ENCODE measurements at places on chromosomes 3 and 15.

DNA sequence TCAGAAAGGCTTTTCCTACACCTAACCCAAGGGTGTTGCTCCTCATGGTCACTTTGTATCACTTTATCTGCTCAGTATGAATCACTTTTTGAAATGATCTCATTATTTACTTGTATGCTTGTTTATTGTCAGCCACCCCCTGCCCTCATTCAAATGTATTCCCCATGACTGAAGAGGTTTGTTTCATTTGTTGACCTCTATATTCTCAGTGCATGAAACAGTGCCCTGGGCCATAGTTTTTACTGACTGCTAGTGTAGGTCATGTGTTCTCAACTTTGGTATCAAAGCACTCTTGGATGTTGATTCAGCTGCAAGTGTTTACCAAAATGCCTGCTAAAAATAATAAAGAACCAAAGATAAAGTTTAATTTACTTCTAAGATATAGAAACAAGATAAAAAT lies 381.7 kb upstream of the ARPP21 start:
- no peak for DNase-seq

GRCh38 chr3:71304684-71305083 lies 278.8 kb downstream of the FOXP1 start:
- DNase-seq, result peak; percentile 52

DNA sequence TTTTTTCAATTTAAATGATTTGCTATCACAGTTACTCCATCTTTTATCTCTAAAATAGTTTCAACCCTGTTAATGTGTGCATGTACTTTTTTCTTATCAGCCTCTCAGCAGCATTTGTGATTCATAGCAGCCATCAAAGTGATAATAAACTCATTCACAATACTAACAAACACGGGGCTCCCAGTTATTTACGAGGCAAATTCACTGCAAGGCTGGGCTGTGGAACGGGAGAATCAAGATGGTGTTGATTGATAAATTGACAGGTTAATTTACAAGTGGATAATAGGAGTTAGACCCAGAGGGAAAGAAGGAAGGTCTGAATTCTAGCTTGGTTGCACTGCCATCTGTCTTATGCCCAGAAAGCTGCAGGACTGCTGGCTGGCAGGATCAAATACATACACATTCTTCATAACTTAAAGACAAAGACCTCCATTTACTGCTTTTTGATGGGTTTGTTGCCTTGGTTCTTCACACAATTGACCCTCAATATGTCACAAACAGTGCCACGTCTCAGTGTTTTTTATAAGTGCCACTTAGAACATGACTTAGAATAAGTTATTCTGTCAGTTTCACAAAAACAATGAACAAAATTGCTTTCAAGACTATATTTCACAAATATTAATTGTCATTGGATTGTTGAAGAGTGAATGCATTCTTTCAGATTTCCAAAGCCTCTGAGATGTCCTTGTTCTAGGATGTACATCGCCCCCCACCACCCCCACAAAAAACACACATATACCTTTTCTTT lies 562.8 kb downstream of the NR2F2 start:
- peak; percentile 65 for DNase-seq

GRCh38 chr15:62469874-62470688 lies 305.0 kb upstream of the C2CD4B start:
- peak; percentile 39 for DNase-seq

DNA sequence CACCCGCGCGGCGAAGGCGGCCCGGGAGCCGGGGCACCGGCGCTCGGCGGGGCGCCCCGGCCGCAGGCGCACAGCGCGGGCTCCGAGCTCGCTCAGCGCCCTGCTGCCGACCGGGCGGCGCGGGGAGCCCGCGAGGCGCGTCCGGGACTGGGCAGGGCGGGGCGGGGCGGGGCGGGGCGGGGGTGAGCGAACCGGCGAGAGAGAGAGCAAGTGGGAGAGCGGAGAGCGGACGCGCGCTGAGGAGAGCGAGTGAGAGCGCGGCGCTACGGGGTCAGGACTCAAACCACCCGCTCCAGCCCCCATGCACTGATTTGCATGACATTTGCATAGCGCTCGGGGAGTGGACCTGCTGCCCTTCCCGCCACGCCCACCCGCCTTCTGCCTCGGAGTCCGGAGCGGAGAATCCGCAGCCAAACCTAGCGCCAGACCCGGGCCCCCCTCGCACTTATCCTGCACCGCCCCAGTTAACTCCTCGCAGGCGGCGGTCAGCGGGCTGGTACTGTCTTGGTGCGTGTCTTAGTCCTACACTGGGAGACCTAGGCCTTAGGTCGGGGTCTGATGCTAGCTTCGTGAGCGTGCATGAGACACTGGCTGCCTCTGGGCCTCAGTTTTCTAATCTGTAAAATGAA lies at the start of gene MYLK:
TSS of gene MYLK (minus strand) at position 130 of the 629 bp plus-strand sequence. CDS start 90,491 bp downstream, outside the sequence.
- peak; percentile 20 for DNase-seq

DNA sequence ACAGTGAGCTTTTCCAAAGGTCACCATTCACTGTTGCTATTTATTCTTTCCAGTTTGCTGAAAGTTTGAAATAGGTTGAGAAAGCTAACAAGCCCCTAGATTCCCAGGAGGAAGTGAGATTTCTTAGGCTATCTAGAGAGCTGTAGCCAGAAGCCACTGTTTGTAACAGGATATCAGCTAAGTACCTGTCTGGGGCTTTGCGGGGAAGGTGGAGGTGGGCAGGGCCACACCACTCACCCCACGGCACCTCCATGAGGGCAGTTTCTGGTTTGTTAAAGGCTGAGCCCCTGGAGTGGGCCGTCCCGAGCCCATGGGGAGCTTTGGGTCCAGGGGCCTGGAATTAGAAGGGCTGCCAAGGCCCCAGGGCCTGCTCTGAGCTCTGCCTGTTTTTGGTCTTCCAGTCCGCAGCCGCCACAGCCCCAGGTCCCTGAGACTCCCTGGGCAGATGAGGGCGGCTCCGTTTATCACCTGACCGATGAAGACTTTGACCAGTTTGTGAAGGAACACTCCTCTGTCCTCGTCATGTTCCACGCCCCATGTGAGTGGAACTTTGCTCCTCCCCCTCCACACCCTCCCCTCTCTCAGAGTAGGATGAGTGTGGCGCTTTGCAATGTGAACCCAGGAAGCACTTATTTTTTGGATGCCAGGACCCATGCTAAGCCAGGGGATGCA lies 63.4 kb downstream of the PDIA5 start:
- no peak for DNase-seq

- DNase-seq, result no peak
Observed at GRCh38 chr3:190252080-190252479, 70.2 kb downstream of the CLDN1 start.

DNA sequence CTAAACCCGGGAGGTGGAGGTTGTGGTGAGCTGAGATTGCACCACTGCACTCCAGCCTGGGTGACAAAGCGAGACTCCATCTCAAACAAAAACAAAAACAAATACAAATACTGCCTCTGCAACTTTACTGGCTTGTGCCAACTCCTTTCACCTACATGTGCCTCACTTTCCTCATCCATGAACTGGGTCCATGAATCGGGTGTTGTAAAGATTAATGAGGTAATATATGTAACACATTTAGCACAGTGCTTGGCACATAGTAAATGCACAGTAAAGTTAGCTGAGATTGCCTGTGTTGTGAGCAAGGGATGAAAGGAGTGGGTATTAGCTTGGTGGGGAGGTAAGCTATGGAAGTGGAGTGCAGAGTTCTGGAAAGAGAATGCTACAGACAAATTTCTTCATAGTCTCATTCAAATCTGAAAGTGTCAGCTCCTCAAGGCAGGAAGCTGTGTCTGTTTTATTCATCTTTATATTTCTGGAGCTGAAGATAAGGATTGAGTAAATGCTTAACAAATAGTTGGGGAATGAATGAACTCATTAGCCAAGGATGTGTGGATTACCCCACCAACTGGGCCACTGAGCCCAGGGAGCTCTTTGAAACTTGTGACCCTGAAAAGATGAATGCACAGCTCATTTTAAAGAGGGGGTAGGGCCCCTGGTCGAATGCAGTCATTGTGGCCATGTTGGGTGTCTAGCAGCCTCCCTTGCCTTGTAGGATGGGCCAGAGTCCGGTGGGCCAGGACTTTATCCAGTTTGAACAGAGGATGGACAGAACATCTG lies 7.7 kb upstream of the CDCP1 start:
- DNase-seq, result no peak

DNA sequence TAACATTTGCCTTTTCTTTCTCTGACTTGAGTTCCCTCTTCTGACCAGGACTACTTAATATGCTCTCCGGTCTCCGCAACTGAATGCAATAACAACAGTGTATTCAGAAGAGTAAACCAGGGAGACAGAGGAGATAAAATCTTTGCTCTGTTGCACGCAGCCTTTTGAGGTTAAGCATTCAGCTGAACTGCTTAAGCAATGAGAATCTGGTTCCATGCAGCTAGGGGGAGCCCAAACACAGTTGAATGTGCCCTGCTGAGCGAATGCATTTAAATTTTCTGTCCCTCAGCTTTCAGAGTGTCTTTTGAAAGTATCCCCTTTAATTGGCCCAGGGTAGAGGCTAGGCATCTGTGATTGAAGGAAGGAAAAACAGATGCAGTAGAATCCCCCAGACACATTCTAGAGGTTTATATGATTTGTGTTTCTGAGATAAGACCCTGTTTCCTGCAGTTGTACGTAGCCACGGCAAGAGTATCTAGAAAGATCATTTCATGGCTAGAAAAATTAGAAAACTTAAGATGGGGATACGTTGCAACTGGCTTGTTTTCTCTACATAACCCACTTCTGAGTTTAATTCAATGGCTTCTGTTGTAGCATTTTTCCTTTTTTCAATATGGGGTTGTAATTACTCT lies 309.6 kb downstream of the TUSC7 start:
- peak; percentile 93 for DNase-seq

DNA sequence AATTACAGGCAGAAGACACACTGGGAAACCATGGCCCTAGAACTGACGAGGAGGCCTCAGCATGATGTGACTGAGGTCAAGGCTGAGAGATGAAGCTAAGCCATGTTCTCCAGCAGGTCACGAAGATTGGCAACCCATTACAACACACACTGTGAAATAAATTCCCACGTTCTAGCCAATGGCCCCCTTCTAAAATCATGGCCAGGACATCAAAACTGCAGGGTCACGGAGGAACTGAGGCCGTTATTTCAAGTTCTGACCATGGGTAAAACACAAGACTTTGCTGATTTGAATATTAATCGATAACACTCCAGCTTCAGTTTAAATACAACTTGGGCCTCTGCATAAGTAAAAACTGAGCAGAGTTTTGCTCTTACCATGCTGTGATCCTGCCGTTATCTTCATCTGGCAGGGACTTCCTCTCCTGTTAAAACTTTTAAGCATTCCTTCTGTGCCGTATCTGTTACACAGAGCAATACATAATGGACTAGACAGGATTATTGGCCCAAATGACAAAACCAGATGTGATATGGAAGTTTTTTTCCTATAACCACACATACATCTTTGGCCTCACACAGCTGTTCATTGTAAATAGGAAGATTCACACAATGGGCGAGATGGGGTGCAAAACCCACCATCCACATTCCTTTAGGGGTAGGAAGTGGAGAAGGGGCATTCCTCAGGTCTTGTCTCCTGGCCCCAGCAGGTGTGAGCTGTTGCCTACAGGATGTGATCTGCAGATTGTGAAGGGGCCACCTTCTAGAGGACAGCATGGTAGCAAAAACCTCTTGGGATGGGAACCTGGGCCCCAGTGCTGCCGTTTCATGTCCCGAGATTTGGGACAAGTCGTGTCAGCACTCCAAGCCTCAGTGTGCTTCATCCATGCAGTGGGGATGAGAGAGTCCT lies 207.4 kb downstream of the OPA1 start:
- DNase-seq, result no peak

GRCh38 chr3:189108735-189109134 lies 63.0 kb upstream of the TPRG1 start:
- no peak for DNase-seq

DNA sequence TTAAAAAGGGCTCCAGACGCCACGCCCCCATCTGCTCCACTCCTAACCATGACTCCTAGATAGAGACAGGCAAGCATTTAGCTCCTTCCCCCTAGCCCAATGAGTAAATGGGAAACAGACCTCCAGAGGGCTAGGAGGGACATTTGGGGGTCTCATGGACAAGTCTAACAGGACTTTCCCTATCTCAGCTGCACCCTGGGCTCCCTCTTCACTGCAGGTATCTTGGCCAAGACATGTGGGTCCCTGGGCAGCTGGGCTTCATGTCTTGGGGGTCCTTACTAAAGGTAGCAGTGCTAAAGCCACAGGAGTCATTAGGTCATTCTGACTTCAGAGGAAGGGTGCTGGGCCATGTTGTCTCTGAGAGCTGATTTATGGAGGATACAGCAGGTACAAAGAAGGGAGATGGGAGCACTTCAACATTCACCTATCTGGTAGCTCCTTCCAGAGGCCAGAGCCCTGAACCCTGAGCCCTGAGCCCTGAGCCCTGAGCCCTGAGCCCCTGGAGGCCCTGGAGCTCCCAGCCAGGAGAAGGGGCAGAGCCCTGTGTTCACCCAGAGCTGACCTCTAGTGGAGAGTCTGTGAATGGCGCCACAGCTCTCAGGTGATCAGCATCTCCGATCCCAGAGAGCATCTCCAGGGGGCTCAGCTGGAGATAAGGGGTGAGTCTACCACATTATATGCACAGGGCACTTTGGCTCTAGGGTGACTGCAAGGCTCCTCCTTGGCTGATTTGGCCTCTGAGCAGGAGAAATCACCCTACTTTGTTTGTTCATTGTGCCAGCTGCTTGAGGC lies 40.1 kb upstream of the EPHB1 start:
- no peak for DNase-seq

DNA sequence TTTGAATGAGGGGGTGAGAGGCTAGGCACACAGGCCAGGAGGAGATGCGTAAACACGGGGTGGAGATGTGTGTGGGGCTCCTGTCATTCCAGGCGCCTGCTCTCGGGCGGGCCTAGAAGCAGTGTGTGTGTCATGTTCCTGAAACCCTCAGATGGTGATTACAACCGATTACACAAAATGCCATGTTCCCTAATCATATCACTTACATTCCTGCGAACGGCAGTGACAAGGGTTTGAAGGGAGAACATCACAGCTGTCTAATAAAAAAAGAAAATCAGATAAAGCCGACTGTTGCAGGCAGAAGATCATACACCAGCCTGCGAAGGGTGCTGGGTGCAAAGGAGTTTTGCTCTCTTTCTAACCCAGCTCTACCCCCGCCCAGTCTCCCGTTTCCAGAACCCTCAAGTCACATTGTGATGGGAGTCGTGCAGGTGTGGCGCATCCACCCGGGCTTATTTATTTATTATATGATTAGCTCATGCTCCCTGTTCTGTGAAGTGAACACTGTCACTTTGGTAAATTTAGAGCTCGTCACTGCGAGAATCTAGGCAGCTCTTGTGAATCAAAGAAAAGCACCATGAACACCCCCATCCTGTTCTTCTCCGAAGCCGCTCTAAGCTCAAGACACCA lies 140.3 kb downstream of the NR2F2 start:
- no peak for DNase-seq

DNA sequence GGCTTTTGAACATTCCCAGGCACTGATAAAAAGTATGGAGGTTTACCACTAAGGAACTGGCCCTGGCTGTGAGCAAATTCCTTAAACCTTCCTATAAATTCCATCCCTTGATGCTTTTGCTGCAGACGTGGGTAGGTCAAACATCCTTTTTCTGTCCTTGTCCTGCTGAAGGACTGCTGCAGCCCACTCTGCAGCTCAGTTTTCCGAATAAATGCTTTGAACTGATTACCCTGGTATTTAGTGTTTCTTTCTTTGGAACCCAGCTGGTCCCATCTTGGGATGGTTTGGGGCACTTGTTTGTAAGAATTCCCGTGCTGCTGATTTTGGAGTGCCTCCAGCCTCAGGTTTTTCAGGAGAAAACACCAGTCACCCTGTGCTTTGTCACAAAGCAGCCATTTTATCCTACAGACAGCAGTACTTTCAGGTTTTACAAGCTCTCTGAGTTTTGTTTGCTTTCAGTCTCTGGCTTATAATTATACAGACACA lies 815.9 kb downstream of the VGLL3 start:
- DNase-seq, result no peak

- DNase-seq, result no peak
Observed at GRCh38 chr3:48301800-48302166, 31.7 kb downstream of the SPINK8 start.

GRCh38 chr3:33089515-33089914 lies 7.4 kb downstream of the GLB1 start:
- no peak for DNase-seq
